ENCODE measurements at places on chromosomes 7 and 10.

DNA sequence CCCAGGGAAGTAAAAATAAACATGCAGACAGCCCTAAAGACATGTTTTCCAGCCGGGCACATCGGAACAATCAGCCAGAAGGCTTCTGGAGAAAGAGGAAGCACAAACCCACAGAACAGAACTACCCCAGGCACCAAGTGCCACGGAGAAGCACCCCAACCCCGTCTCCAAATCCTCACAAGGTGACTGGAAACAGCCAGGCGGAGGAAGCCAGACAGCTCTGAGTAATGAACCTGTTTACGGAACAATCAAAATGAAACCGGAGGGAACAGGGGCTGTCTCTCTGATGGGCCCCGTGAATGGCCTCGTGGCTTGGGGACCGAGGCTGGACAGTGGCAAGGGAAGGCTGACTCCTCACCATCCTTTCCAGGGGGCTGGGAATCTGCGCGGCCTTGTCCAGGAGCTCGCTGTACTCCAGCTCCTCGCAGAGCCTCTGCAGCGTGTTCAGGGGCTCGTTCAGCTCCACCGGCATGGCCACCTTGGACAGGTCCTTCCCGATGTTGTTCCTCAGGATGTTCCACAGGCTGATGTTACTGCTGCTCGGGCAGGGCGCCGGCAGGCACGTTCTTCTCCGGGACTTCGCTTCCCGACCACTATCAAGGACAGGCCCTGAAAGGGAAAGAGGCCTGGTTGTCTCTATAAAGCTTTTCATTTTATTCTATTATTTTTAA lies 77.0 kb upstream of the GSDME start:
- no peak for DNase-seq

DNA sequence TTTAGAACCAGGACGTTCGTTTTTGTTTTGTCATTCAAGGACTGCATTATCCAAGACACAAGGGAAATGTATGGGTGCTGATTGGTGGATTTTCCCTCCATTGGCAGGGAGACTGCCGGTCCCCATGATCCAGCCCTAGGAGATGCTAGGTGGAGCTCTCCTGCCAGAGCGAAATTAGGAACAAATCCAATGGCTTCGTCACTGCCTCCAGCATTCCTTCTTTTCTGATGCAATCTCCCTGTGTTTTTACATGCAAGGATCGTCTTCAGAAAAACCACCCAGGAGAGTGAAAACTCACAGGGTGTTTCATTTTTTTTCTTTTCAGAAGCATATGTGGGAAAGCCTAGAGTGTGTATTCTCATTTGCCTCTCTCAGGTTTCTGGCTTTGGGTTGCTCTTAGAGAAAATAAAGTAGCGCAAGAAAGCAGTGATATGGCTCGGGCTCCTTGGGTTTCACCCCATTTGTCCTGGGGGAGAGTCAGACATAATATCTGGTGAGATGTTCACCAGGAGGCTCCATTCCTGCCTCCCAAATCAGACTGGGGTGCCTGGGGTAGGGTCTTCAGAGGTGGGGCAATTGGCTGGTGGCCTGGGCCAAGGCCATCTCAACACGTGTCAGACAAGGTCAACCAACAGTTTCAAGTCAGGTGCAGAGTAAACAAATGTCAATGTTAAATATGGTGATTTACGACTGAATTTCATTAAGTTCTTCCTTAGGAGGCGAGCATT lies 450.9 kb upstream of the MKI67 start:
- DNase-seq = no peak

DNA sequence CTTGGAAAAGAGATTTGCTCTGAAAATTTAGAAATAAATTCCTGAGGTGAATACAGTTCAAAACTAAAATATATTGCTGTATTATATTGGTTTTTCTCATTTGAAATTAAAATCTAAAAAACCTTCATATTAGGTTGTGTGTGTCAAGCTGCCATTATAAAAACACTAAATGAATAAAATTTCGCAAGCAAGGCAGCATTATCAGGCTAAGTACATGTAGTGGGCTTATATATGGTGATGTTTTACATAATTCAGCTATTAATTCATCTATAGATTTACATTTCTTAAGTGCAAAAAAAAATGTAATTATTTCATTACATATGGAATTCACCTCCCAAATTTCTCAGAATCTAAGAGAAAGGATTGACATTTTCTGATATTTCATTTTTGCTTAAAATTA lies 5.3 kb downstream of the MEOX2 start:
- no peak for DNase-seq

- DNase-seq = no peak
These were observed 18.9 kb upstream of the MYL7 start for GRCh38 chr7:44159824-44160630.

DNA sequence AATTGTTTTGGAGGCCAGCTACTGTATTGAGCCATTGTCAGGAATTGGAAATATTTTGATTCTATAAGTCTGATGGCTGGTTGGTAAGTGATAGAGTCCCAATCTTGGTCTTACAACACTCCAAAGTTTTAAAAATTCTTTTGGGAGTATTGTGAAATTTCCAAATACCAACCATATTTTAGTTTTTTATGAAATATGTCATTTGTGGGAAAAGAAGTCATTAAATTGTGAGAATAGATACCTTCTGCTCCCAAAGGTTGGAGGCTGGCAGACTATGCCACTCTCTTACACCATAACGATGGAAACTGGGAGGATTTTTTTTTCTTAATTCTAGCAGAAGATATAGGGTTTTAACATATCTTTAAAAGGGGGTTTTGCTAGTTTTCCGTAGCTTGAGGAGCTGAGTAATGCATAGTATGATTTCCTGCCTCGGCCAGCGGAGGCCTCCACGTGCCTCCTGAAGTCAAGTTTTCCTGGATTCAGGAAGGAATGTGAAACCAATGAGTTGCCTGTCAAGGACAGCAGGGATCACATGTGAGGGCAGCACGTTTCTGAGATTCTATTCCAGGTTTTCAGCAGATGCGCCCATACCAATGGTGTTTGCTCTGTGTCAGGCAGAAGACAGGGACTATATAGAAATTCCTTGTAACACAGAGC lies 92.2 kb upstream of the LAMB4 start:
- DNase-seq = no peak

DNA sequence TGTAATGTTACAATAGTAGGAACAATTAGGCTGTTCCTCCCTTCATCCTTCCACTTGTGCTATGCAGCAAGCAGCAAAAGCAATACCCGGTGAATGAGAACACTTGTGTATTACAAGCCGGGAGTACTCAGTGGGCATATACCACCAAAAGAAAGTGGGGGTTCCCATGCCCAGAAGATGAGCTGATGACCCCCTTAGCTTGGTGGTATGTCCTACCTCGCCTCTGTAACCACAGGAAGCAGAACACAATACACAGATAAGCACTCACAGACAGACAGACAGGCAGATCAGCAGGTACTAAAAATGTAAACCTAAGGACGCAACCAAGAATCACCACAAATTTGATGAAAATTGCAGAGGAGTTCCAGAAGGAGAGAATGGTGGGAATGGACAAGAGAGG lies 15.5 kb upstream of the KIF20B start:
- DNase-seq = no peak

- DNase-seq = no peak
These were observed 161.5 kb upstream of the PRKCQ start for GRCh38 chr10:6741541-6741941.

DNA sequence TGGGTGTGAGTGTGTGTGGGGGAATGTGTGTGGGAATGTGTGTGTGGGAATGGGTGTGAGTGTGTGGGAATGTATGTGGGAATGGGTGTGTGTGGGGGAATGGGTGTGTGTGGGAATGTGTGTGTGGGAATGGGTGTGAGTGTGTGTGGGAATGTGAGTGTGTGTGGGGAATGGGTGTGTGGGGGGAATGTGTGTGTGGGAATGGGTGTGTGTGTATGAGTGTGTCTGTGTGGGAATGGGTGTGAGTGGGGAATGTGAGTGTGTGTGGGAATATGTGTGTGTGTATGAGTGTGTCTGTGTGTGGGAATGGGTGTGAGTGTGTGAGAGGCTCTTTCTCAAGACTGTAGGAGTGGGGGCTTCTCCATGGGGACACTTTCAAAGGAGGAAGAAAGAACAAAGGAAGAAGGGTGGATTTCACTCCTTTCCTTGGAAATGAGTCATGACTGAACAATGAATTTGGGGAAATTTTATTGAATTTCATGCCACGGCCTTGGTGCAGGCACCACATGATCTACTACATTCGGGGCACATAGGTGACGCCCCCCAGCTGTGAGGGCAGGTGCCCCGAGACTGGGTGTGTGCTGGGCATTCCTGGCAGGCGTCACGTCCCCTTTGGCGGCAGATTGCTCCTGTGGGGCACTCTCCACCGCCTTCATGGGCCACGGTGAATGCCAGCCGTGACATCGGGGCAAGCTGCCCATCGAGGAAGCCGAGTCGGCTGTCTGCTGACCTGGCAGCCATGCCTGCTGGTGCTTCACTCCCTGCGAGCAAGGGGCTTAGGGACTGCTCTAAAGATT lies 88.8 kb upstream of the INSIG1 start:
- no peak for DNase-seq

GRCh38 chr10:630581-631073 lies 58.8 kb downstream of the DIP2C start:
- DNase-seq = no peak

- DNase-seq = no peak
These were observed 144.9 kb downstream of the SH3PXD2A start for GRCh38 chr10:103710490-103710889.

DNA sequence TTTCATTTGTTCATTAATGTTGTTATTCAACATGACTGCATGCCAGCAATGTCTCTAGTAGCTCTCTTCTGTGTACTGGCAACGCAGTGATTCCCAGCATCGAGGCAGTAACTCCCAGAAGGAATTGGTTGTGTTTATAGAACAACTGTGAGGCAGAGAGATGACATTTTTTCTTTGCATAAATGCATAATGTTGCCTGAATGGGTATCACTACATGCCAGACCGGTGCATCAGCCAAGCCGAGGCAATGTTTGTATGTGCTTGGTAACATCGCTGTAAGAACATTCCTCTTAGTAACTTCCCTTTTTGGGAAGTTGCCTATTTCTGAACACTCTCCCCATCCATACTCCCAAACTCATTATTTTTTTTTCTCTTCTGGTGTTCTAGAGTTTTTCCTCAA lies 182.9 kb downstream of the HTR7 start:
- no peak for DNase-seq

GRCh38 chr10:46553238-46554049 lies 3.0 kb downstream of the GPRIN2 start:
- no peak for DNase-seq

DNA sequence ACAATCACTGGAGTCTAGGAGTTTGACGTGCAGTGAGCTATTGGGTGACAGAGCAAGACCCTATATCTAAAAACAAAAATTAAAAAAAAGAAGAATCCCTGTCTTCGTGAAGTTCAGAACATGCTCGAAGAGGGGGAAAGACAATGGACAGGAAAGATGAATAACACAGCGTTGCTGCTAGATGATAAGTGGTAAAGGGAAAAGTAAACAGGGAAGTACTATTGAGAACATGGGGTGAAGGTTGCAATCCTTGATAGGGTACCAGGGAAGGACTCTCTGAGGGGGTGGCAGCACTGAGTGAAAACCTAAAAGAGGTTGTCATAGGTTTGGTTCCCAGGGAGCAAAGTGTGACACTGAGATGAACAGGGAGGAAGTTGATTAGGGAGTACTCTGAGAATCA lies 2.8 kb upstream of the ABRAXAS2 start:
- DNase-seq = no peak

GRCh38 chr7:22723637-22724036 lies 3.4 kb upstream of the IL6 start:
- DNase-seq = no peak

DNA sequence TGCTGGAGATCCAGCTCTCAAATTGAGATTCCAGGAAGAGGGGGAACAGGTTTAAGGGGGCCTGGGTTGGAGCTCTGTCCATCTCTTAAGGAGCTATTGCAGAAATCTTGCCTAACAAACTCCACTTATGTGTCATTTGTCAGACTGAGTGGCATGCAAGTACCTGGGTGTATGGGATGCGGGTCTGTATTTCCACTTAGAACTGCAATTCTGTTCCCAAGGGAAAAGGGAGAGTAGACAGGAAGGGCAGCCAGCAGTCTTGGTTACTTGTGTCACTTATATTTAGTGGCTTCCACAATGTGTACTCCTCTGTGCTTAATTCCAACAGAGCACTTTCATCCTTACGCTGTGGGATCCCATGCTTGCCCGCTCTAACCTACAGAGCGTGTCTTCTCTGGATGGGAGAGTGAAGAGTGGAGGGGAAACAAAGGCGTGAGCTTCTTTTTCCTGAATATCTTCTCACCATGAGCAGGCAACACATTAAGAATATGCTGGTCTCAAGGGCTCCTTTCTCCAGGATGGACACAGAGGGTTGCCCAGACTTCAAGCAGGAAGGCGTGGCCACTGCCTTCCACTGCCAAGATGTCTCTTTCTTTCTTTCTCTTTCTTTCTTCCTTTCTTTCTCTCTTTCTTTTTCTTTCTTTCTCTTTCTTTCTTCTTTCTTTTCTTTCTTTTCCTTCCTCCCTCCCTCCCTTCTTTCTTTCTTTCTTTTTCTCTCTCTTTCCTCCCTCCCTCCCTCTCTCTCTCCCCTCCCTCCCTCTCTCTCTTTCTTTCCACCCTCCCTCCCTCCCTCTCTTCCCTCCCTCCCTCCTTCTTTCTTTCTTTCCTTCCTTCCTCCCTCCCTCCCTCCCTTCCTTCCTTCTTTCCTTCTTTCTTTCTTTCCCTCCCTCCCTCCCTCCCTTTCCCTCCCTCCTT lies 153.8 kb upstream of the TNS3 start:
- DNase-seq = no peak

DNA sequence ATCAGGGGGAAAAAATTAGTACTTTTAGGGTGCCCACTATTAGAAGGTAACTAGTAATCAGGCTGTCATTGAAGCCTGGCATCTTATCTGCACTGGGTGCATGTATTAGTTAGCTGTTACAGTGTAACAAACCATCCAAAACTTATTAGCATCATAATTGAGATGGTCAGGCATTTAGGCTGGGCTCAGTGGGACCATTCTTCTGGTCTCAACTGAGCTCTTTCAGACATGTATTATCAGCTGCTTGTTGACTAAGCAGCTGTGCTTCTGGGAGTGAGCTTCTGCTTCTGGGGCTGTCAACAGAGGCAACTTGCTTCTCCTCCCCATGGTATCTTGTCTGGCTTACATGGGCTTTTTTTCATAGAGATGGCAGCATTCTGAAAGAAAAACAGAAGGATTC lies 154.0 kb upstream of the ZNF92 start:
- no peak for DNase-seq
